CD4-positive, alpha-beta T cell treated with Interleukin-17A for 4 hours (primary cell): ENCODE measurements at places on chromosomes 5 and 9.

GRCh38 chr5:109950634-109951033 is 260.9 kb downstream of the MAN2A1 start:
- DNase-seq, result no peak

DNA sequence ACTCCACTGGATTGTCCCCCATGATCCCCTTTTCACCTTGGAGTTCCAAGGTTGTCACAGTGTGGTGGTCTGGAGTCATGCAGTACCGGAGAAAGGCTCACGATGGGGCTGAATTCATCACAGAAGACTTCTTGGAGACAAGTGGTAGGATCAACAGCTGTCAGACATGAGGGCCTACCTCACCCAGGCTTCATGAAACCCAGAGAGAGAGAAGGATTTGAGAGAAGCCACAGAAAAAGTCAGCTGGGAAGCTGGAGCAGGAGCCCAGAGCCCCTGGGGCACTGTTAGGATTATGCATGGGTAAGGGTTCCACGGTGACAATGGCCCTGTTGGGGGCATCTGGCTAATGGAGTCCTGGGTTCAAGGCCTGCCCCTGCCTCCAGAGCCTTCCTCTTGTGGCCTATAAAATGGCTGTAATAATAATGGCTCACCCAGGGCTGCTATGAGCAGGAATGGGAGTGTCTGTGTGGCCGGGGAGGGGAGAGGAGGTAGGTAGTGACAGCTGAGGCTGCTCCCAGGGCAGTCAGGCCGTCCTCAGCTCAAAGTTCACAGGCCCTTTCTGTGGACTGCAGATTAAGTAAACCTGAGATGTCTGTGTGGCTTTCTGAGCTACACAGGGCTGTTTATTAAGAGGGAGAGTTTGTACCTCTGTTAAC is 910 bp downstream of the TRIM14 start:
- DNase-seq, result peak; percentile 69

DNA sequence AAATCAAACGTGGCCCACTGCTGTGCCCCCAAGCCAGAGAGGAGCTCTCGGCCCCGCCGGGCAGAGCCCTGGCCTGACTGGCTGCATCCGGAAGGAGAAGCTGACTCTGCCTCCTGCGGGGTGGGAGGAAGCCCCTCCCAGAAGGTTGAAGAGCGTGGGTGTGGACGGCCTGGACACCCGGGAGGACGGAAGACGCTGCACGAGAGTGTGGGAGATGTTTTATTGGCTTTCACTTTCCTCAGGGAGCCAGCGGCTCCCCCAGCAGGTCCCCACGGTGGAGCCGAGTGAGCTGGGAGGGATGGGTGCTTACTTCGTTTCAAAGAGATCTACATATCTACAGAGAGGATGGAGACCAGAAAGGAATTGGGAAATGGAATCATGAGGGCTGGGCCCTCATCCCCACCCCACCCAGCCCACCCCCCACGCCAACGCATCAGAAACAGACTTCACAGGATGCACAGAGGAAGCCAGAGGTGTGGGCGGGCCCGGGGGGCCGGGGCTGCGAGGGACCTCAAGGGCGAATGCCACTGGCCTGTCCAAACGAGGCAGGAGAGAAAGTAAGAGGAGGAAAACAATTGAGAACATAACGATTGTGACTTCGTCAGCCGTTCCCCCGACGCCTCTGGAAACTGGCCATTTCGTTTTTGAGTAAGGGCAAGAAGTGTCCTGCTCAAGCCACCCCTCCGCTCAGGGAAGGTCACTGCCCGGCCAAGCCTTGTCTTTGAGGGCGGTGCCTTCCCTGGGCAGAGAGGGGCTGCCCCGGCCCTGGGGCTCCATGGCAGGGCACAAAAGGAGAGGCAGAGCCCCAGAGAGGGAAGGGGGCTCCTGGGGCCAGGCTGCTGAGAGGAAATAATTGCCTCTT is 32.1 kb downstream of the FAM163B start:
- DNase-seq, result no peak

GRCh38 chr5:179373961-179374505 is 28.8 kb upstream of the ADAMTS2 start:
- DNase-seq, result no peak

- DNase-seq, result no peak
Measured at GRCh38 chr9:138074516-138074915, 196.9 kb downstream of the CACNA1B start.

DNA sequence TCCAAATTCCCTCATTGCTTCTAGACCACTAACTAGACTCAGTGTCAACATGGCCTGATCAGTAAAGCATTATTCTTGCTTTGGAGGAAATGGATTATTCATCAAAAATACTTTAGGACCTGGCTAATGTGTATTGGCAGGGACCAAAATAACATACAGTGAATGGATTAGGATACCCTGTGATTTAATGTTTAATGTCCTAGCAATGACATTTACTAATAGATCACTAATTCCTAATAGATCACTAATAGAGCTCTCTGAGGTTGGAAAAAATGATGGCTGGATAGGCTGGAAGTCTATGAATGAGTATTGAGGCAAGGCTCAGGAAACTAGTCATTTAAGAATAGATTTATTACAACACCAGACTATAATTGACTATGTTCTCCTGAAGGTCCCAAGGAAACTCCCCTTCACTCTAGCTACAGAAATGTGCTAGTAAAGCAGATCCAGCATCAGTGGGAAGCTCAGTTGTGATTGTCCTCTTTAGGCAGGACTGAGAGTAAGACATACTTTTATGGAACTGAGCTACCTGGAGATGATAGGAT is 46.1 kb upstream of the CHSY3 start:
- DNase-seq, result no peak

GRCh38 chr9:81375187-81376100 is 313.9 kb downstream of the TLE1 start:
- DNase-seq, result no peak

DNA sequence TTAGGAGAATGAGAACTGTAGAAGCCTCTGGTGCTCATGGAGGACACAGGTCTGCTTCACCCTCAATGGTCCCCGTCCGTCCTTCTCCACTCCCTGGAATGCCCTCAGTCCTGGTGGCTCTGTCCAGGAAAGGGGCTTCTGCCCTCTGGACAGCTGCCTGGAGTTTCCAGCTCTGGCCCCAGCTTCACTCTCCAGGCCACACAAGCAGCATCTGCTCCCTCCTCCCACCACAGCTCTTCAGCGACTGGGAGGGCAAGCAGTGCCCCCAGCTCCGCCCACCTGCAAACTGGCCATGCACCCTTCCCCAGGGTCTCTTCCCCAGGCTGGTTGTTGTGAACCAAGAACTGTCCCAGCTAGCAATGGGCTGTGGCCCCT is 4.7 kb downstream of the SARDH start:
- DNase-seq, result no peak

- no peak for DNase-seq
Measured at GRCh38 chr5:152331718-152332117, 73.4 kb downstream of the NMUR2 start.

GRCh38 chr5:163695830-163696578 is 190.6 kb downstream of the MAT2B start:
- DNase-seq, result no peak

DNA sequence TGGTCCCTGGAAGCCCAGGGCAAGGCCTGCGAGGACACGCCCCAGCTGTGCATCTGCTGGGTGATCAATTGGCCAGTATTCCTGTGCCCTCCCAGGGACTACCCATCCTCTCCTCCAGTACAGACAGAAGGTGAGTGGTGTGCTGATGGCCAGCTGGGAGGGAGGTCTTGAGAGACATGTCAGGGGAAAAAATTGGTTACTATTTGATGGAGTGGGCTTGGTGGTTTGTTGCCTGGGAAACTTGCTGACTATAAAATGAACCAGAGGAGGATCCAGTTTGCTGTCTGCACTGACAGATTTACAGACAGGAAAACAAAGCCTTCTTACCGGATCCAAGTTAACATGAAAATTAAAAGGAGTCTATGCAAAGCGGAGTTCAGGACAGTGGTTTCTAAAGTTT is 40.3 kb downstream of the MAP1B start:
- DNase-seq, result no peak

DNA sequence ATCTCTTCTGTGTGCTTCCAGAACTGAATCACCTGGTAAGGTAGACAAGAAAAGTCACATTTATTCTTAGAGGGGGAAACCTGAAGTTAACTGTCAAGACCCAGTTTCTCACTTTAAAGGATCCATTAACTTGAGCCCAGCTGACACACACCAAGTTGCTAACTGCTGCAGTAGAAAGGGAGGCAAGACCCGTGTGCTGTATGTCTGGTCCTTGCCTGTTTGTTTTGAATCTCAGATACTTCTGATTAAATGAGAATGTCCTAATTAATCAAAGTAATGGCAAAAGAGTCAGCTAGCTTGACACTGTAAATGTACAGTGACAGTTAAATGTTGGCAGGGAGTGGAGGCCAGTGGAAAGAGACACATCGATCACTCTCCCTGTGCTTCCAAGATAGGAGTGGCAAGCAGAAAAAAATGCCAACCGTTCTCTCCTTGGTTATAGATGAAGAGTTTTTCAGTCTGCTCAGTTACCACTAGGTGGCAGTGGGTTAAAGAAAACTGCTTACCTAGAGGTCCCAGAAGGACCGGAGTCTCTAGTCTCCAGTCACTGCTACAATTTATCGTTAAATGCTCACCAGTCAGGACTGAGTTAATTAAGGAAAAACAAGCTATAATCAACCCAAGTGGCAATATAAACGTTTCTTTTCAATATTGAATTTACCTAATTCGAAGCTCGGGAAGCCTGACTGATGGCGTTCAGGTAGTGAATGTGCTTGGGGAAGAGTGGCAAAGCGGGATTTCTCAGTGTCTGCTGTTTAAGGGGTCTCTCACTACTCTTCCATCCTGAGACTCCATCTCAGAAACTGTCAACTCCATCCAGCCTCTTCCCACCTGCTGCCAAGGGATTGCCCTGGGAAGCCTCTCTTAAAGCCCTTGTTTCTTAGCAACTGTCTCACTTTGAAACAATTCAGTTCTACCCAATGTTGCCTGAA is 18.4 kb downstream of the LSM11 start:
- peak; percentile 23 for DNase-seq

DNA sequence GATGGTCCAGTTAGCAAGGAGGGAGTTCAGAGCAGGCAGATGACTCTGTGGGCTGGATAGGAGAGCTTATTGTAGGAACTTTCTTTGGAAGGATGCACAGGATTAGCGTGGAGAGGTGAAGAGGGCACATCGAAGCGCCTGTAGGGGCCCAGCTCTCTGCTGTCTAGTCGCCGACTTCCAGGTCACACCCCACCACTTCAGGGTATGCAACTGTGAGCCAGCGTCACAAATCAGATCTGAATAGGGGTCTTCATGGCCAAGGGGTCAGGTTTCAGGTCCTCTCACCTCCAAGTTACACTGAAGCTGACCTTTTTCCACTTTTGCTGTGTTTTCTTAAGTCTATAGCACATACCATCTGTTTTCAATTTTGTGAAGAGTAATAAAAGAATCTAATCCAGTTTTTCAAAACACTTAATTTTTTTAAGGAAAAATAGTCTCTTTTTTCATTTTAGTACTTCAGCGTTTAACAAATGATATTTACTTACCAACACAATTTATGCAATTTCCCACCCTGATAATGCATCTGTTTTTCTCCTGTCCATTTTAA is 364.2 kb upstream of the CLINT1 start:
- DNase-seq, result no peak

DNA sequence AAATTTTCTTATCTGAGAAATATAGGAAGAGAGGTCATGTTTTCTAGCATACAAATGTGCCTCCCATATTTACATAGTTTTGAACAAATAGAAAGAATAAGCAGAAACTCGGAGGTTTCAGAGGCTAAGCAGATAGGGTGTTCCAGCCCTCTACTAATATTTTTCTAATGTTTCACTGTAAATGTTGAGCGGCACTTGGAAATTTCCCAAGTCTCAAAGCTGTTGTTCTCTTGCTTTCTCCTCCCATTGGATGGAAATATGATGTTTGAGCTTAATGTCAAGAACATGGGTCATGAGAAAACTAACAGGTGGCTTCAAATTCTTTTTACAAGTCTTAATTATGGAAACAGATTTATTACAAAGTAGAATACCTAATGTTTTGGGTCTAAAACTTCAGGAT is 5.1 kb downstream of the SPINK1 start:
- no peak for DNase-seq

DNA sequence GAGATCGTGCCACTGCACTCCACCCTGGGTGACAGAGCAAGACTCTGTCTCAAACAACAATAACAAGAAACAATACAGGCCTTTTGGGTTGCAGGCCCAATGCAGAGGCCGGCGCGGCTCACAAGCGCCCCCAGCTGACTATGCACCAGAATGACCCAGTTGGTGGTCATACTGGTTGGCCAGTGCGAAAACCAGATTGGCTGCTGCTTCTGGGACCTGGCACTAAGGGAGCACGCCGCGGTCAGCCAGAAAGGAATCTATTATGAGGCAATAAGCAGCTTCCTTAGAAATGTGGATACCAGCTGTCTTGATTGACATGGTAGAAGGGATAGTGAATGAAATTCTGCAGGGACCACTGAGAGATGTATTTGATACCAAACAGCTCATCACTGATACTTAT is 35.0 kb downstream of the RANBP17 start:
- no peak for DNase-seq

GRCh38 chr9:98603821-98604383 is 104.8 kb downstream of the GABBR2 start:
- no peak for DNase-seq

DNA sequence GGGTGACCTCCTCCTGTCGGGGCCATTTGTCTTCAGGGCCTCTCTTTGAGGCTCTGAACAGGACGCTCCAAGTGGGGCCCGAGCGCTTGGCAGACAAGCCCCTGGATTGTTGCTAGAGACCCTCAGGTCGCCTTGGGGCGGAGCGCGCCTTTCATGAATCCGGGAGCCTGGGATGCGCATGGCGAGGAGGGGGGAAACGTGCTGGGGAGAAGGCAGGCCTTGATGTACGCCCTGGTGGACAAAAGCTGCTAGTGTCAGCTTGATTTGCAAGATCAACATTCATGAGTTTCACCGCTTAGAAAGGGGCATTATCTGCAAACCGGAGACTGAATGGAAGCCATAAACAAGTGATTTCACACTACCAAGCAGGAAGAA is 226.3 kb downstream of the SMARCA2 start:
- DNase-seq, result no peak
